AG10803 (cell line): ENCODE measurements at places on chromosomes 3 and 15.

GRCh38 chr3:59824876-59825275 lies 775.1 kb upstream of the CFAP20DC start:
- no peak for DNase-seq

GRCh38 chr3:174957551-174958001 lies 98.4 kb downstream of the NAALADL2 start:
- peak; percentile 82 for DNase-seq

DNA sequence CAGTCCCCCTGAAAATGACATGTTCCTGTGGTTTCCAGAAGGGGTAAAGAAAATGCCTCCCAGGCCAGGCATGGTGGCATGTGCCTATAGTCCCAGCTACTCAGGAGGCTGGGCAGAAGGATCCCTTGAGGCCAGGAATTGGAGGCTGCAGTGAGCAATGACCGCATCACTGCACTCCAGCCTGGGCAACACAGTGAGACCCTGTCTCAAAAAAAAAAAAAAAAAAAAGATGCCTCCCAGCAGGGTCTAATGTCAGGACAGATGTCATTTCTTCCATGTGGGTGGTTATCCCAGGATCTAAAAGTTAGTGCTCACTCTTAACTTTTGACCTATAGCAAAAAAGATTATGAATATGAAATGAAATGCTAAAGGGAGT lies 13.4 kb downstream of the LCMT2 start:
- DNase-seq: no peak

- DNase-seq: peak; percentile 12
Measured at GRCh38 chr3:13141991-13142412, 68.8 kb upstream of the IQSEC1 start.

GRCh38 chr3:87161851-87162250 lies 65.3 kb upstream of the CHMP2B start:
- DNase-seq: no peak

GRCh38 chr3:153319705-153320554 lies 157.9 kb downstream of the RAP2B start:
- DNase-seq: no peak

DNA sequence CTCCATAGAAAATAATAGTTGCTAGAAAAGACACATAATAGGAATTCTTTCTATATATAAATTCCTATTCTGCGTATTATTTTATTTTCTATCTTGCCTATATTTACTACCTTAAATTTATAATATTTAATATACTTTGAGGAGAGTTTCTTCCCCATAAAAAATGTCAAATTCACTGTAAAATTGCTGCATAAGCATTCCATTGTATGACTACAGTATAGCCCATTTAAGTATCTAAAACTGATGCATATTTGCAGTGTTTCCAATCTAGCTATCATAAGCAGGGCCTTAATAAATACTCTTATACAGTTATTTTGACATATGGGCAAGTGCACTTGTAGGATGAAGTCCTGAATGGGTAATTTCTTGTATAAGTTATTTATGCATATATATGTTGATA lies 1088.6 kb upstream of the EPHA6 start:
- no peak for DNase-seq

- no peak for DNase-seq
Measured at GRCh38 chr3:55242921-55243320, 244.2 kb downstream of the WNT5A start.

GRCh38 chr3:108150200-108150599 lies 59.4 kb upstream of the CD47 start:
- DNase-seq: no peak

DNA sequence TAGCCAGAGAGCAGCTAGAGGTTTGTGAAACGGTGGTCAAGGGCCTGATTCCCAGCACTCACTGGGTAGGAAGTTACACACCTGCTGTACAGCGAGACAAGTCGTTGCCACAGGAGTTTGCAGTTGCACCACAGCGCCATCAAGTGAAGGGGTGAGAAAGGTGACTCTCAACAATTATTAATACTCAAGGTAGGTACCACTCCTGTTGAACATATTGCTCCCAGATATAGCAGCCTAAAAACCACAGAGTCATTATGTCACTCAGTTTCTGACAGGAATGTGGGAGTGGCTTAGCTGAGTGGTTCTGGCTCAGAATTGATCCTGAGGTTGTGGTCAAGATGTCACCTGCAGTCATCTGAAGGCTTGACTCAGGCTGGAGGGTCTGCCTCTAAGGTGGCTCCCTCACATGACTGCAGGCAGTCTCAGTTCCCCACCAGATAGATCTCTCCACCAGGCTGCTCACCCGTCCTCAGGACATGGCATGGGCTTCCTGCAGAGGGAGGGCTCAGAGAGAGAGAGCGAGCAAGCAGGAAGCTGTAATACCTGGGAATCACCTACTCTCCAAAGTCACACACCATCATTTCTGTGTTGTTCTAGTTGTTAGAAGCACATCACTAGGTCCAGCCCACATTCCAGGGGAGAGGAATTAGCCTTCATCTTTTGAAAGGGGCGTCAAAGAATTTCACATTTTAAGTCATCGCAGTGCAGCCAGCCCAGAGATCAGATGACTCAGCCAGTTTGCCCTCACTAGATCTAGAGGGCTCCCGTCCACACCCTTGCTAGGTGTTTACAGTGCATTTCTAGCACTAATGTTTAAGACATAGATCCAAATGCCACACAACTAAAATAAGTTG lies 17.0 kb upstream of the ANO10 start:
- no peak for DNase-seq

GRCh38 chr3:112763258-112763657 lies 83.4 kb downstream of the CD200R1L start:
- DNase-seq: no peak

DNA sequence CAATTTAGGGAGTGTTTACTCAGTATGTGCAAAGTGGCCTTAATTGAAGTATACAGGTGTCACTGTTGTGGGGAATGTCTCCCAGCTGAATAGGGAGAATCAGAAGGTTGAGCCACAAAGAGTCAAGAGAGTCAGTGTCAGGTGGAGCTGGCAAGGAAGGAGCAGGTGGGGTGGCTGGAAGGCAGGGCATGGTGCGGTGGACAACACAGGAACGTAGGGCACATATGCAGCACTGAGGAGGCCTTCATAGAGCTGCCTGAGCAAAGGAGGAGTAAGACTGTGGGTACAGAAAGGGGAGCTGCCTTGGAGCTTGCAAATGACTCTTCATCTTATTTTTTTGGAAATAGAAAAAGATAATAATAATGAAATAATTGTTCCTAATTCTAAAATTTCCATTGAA lies 20.0 kb downstream of the ARHGEF3 start:
- no peak for DNase-seq

- no peak for DNase-seq
Measured at GRCh38 chr3:131549340-131549739, 46.6 kb upstream of the MRPL3 start.

GRCh38 chr3:140545197-140545596 lies 132.7 kb upstream of the TRIM42 start:
- DNase-seq: no peak

- peak; percentile 39 for DNase-seq
Measured at GRCh38 chr3:74267588-74268184, 346.8 kb downstream of the CNTN3 start.

DNA sequence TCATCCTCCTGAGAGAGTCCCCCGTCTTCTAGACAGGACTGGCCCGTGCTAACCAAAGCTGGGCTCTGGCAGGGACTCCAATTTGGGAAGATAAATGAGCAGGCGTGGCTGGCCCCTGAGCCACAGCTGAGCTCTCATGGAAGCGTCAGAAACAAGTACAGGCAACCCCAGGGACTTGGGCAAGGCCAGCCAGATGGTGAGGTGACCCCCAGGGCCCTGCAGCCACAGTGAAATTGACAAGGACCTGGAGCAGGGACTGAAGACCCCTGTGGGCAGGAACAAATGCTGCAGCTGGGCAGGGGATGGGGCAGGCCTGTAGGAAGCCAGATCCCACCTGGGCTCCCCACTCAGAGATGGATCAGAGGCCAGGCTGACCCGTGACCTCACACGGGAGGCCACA lies 32.8 kb upstream of the CGNL1 start:
- DNase-seq: no peak

GRCh38 chr3:81416812-81417211 lies 344.6 kb downstream of the GBE1 start:
- no peak for DNase-seq

- DNase-seq: no peak
Measured at GRCh38 chr3:31541089-31541488, 8.4 kb downstream of the STT3B start.

DNA sequence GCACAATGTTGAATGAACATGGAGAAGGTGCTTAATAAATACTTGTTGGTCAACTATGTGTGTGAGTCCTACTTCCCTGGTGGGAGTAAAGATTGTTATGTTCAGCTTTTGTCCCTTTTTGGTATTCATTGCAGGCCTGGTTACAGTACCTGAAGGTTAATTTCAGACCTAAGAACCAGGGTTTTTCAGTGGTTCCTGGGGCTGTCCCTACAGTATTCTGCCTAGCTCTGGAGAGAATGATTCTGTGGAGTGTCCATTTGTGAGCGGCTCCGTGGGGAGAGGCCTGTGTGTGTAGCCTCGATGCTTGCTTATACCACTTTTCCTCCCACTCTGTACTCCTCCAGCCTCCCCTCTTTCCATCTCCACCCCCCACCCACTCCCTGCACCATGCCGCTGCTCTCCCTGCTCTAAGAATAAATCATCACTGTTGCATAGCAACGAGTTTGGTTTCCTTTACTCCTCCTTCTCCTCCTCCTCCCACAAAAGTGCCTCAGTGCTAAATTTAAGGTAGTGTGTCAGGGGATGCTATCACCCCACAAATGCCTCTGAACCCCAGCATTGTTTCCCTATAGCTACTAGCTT lies 150.6 kb upstream of the ROPN1 start:
- DNase-seq: no peak

DNA sequence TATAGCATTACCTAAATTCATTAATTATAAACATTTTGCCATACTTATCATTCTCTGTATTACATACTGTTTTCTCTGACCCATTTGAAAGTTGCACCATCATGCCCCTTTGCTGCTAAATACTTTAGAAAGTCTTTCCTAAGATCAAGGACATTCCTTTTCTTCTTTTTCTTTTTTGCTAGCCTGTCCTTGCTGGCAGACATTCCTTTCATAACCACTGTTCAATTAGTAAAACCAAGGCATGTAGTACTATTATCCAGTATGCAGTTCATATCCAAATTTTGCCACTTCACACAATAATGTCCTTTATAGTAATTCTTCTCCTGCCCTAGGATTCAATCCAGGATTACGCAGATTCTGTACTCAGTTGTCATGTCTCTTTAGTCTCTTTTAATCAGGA lies 321.0 kb upstream of the C2CD4B start:
- DNase-seq: peak; percentile 93

DNA sequence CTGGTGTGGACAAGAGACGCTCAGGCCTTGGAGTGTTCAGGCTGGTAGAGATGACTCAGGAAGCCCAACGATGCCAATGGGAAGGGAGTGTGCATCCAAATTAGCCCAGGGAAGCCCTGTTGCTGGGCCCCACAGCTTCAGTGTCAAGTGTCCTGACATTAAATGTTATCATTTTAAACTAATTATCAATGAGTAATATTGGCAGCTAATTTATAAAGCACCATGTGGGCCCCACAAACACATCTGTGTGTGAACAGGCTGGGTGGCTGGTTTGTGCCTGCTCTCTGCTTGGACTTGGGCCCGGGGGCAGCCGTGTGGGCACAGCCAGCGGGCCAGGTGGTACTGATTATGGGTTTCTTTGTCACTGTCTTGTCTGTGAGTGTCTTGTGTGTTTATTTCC lies 15.0 kb downstream of the FBLN2 start:
- DNase-seq: no peak

DNA sequence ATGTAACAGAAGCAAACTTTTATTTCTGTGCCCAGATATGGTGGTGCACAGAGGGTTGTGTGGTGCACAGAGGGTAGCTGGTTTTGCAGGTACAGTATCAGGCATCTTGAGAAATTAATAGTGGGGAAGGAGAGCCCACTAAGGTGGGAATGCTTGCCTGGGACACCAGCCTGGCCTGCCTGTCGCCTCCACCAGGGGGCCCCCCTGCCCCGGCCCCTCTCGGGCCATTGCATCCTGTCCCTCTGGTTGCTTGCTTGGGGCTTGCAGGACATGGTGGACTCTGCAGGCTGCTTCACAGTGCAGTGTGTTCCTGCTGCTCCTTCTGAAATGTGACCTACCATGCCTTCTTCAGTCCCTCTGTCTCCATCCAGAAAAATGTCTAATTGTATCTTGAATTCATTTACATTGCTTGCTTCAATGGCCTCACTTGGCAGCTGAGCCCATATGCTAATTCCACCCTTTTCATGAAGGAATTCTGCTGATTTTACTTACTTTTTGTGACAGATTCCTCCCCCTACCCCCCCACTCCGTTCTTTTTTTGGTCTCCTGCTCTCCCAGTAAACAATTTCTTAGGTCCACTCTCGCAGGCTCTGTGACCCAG lies 73.6 kb downstream of the EEFSEC start:
- DNase-seq: peak; percentile 9

DNA sequence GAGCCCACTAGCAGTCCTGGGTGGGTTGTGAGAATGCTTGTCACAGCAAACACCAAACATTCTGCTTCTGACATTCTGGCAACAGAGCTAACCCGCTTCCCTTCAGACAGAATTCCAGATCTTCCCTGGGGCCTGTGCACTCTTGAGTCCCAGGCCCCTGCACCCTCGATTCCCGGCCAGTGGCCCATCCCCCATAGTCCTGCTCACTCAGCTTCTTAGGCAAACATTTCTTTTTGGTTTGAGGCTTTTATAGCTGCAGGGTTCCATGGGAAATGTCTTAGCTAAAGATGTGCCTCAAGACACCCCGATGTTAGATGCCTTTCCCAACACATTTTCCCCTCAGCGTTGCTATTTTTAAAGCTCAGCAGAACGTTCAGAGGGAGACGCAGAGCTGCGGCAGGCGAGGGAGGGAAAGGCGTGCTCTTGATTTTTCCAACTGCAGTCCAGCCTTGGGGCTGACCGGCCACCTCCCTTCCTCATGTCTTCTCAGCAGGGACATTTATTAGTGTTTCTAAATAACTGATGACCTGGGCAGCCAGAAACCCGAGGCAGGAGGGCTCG lies 35.2 kb downstream of the ABTB1 start:
- DNase-seq: no peak

DNA sequence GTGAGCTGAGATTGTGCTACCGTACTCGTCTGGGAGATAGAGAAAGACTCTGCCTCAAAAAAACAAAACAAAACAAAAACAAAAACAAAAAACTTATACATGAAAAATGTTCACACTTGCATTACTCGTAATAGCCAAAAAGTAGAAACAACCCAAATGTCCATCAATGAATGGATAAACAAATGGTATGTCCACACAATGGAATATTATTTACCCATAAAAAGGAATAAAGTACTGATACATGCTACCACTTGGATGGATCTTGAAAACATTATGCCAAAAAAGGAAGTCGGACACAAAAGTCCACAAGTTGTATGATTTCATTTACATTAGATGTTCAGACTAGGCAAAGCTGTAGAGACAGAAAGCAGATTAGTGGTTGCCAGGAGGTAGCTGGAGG lies 26.7 kb downstream of the PCYT1A start:
- DNase-seq: no peak

DNA sequence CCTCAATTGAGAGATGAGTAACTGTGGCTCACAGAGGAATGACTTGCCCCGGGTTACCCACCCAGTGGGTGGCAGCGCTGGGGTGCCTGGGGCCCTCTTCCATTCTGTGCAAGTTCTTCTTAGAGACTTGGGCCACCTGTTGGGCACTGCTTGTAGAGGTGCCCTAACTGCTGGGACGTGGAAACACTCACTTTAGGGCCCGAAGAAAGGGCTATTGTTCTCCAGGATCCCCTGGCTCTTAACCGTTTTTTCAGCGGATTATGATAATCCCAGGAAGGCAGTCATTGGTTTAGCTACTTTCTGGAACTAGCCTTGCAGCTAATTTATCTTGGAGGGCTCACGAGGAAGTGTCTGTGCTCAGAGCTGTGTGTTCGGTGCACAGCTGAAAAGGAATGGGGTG lies 66.0 kb upstream of the GCNT3 start:
- DNase-seq: no peak

GRCh38 chr3:115835946-115836345 lies 212.6 kb downstream of the GAP43 start:
- DNase-seq: no peak
